Right ventricle myocardium superior (tissue), 1 donor: ENCODE measurements at places on chromosomes 6 and 20. TPM values are rescaled to one million over a fixed set of nuclear protein-coding genes. Genes with fewer than 3 reads are reported as not detected.

DNA sequence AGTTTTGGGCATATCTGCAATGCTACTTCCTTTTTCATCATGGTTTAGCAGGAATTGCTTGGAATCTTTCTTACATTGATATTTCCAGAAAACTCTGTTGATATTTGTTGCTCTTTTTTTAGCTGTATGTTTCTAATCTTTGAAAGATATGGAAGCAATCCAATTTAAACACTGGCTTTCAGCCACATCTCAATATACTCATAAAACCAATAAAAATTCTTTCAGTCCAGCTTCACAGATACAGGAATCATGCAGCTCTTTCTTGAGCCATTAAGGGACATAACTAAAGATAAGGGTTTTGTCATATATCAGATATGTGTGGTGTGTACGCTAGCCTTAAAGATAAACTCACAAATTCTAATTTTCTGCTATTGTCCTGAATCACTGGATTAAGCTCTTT lies 47.4 kb downstream of the PKIB start:
- DNase-seq: no peak

GRCh38 chr20:50133474-50134217 lies 19.9 kb downstream of the PEDS1 start:
- DNase-seq: no peak

Gene RPP21
- total RNA-seq: 25.4 TPM

DNA sequence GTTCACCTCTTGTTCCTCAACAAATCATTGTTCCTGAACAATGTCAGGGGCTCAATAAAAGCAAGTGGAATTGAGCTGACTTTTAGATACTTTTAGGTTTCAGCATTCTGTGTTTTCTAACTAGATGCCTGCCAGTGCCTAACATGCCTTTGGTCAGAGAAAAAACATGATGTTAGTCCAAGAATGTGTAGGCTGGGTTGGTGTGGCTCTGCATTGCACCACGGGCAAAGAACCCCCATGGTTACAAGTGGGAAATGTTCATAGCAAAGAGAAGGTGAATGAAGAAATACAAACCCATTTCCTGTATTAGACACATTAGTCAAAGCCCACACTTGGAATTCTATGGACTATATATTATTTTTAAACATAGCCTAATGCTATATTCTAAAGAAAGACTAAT lies 193.3 kb downstream of the TMEM200A start:
- no peak for DNase-seq

Gene ETV7
- total RNA-seq: not detected
